GDM1 (cell line): ENCODE measurements at places on chromosomes 1 and 21.

DNA sequence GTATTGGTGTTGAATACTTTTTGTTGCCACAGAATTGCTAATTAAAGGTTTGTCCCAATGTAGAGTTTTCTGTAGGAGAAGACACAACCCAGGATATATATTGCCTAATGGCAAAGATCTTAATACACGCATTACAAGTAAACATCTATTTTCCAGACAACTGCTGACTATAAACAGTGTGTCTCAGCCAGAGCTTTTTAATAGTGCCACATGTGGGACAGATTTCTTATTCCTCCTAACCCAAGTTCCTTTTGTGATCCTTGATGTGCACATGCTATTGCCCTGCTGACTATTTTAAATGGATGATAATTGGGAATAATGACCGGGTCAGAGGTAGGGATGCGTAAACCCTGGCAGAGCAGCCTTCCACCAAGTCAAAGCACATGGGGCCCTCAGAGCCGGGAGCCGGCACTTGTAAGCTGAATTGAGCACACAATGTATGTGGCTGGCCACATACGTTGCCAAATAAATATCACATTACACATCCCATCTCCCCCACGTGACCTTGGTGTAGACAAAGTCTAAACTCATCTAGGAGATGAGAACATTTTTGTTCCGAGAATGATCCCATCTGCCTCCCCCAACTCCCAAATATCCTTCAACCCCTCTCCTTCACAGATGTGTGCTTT lies 209.8 kb upstream of the NFIA start:
- DNase-seq: no peak

- DNase-seq: no peak
These were observed 39.7 kb downstream of the GNG12 start for GRCh38 chr1:67793562-67793961.

- no peak for DNase-seq
These were observed 79.9 kb upstream of the KIF26B start for GRCh38 chr1:245074898-245075297.

DNA sequence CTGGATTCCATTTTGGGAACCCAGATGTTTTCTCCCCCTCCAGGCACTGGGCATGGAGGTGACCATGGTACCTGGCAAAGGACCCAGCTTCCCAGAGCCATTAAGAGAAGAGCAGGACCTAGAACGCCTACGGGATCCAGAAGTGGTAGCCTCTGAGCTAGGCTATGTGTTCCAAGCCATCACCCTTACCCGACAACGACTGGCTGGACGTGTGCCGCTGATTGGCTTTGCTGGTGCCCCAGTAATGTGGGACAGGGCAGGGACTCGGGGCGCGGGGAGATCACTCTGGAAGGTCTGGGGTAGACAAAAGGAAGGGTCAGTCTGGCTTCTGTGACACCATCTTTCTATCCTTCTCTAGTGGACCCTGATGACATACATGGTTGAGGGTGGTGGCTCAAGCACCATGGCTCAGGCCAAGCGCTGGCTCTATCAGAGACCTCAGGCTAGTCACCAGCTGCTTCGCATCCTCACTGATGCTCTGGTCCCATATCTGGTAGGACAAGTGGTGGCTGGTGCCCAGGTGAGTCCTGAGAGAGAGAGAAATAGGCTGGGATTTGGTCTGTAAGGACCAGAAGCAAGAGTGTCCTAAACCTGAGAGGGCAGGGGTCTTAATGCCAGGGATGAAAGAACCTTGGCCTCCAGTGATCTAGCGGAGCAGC lies 1.6 kb downstream of the UROD start:
- no peak for DNase-seq

DNA sequence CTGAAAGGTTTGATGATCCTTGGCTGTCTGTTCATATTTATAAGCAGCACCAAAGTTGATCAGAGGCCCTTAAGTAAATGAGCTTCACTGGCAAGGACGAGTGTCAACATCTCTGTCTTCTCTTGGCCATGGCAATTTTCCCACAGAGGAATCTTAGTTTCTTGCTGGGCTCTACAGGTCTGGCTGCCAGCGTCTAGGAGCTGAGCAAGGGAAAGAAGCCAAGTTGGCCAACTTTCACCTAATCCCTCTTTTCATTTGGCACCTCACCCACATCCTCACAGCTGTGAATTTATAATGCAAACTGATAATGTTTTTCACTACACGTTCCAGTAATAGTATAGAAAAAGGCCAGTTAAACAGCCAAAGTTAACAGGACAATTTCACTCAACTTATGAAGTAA lies 99.0 kb upstream of the LBR start:
- DNase-seq: no peak

DNA sequence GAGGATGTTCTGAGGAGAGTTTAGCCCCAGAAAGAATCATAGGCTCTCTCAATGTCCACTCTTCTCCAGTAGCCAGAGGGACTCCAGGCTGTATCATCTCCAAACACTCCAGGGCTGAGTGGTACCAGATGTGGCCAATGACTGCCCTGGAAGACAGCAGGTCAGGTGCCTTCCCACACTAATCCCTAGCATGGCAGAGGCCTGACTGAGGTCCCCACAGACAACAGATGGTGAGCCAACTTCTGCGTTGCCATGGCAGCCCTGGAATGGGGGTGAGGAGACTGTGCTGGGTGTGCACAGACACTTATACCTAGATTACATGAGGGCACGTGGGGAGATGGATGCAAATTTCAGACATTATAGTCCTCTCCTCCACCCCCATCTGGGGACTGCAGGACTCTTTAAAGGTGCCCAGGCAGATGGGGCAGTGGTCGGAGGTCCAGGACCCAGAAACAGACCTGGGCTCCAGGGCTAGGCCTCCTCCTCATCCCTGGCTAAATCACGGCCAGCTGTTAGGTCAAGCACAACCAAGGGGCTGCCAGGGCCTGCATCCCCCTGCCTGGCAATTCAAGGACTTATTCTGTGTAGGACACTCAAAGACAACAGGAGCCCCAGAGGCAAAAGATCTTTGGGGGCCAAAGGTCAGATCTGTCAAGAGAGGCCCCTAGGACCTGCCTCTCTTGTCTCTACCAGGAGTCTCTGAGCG lies 42.9 kb downstream of the CAMK2N1 start:
- DNase-seq: no peak

- DNase-seq: no peak
These were observed 148.6 kb downstream of the TIAM1 start for GRCh38 chr21:31195334-31196015.
